Anterior cingulate cortex (tissue), 58 donors: ENCODE measurements at places on chromosomes 5 and 9.

GRCh38 chr9:89842267-89842768 is 237.5 kb downstream of the GADD45G start:
- no peak for DNase-seq

GRCh38 chr5:149435015-149435376 is 55.9 kb upstream of the IL17B start:
- DNase-seq, result no peak

DNA sequence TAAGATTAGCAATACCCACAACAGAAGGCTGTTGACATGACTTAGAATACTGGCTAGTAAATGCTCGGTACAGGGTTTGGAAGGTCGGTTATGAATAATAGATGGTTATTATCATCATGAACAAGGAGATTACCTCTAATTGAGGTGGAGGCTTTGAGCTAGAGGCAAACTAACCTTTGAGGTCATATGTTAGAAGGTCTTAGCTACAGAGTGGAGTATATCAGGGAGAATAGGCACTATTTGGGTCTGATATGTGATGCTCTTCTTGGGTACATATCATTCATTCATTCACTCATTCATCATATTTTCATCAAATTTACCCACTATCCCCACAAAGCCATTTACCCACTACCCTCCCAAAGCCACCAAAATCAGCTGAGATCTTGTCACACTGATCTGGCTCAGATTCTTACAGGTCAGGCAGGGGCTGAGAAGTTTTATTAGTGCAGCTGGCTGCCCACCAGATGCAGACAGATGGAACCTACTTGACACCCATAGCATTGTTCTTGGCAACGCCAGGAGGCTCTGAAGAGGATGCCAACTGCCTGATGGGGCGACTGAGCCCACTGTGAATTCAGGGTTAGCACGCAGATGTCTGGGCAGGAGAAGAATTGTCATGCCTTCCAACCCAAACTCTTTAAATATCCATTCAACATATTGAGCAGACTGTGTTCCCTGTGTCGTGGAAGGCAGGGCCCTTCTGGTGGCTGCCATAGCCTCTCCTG is 90.2 kb upstream of the SH3PXD2B start:
- no peak for DNase-seq

DNA sequence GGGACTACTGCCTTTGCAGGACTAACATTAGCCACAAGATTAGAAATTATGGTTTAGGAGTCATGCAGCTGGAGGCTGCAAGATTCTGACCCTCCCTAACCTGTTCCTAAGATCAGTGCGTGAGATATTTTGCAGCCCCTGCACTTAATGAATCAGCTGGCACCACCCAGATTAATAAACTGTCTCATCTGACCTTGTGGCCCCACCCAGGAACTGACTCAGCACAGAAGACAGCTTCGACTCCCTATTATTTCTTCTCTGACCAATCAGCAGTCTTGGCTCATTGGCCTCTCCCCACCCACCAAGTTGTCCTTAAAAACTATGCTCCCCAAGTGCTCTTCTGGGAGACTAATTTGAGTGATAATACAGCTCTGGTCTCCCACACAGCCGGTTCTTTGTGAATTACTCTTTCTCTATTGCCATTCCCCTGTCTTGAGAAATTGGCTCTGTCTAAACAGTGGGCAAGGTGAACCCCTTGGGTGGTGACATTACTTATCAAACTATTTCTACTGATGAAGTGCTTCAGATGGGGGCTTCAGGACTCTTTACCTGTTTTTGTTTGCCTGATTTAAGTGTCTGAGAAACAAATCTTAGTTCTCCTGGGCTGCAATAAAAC is 17.0 kb downstream of the CTSL start:
- DNase-seq, result no peak

DNA sequence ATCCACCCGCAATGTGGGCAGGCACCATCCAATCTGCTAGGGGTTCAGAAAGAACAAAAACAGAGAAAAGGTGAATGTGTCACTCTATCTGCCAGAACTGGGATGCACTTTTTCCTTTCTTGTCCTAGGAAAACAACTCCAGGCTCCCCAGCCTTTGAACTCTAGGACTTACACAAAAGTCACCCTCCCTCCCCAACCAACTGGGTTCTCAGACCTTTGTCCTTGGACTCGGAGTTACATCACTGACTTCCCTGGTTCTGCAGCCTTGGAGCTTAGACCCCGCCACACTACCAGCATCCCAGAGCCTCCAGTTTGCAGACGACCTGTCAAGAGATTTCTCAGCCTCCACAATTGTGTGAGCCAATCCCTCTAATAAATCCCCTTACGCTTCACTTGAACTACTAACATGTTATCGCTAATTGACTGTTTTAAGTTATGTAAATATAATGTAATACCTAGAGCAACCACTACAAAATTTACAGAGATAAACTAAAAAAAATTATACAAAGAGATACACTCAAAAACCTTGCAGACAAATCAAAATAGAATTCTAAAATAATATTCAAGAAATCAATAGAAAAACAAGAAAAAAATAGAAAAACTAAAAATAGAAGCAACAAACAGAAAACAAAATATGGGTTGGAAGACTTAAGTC is 5.3 kb upstream of the UBLCP1 start:
- no peak for DNase-seq

- DNase-seq, result no peak
These were observed 414.5 kb upstream of the ARRDC3 start for GRCh38 chr5:91797576-91797975.

DNA sequence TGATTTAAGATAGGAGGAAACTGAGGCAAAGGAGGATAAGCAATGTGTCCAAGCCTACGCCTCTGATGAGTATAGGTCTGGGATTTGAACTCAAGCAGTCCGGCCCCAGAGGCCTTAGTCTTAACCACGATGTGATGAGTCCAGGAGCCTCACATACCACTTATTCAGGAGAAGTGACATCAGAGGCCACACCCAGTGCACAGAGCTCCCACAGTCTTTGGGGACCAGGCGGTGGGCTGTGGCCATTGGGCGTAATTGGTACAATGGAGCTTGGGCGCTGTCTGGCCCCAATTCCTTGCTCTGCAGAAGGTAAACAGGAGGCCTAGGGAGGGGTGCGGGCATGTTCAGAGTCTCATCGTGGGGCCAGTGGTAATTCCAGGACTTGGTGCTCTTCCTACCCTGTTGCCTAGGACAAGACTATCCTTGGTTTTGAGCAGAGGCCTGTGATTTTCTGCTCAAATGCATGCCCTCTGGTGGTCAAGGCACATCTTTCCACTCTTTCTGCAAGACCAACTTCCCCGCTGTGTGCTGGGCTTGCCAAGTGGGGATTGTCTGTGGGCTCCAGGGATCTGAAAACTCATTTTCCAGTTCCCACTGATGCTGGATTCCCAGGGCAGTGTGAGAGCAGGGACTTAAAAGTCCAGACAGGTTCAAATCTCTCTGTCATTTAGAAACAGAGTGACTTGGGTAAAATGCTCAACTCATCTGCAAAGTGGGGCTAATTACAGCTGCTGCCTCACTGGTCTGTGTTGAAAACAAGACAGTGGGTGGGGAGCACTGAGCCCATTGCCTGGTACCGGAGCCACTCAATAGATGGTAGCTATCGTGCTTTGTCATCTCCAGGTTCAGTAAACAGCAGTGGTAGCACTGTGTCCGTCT is 15.8 kb downstream of the NDST1 start:
- DNase-seq, result peak; percentile 32

DNA sequence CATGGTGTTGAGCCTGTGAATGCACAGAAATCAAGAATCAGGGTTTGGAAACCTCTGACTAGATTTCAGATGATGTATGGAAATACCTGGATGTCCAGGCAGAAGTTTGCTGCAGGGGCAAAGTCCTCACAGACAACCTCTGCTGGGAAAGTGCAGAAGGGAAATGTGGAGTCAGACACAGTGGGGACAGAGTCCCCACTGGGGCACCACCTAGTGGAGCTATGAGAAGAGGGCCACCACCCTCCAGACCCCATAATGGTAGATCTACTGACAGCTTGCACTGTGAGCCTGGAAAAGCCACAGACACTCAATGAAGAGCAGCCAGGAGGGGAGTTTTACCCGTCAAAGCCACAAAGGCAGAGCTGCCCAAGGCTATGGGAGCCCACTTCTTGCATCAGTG is 181.9 kb upstream of the SEMA6A start:
- no peak for DNase-seq

- no peak for DNase-seq
These were observed 34.7 kb downstream of the SH3RF2 start for GRCh38 chr5:145971108-145971507.

GRCh38 chr5:177434437-177434836 is 8.0 kb downstream of the GRK6 start:
- no peak for DNase-seq

GRCh38 chr9:450057-450456 is 235.4 kb downstream of the DOCK8 start:
- no peak for DNase-seq

DNA sequence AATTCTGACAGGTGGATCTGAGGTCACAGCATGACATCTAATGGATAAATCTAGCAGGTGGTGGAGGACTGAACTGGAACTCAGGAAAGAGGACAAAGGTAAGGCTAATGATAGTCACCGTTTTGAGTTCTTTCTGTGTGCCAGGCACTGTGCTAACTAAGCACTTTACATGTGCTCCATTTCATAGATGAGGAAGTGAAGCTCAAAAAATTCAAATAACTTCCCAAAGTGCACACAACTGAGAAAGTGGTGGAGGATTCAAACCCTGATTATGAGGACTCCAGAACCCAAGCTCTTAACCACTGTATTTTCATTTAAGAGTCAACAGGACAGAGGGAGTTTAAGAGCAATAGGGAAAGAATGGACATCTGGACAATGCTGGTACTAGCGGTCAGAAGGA is 7.1 kb upstream of the DELE1 start:
- DNase-seq, result no peak

- no peak for DNase-seq
These were observed 70.5 kb upstream of the ERBIN start for GRCh38 chr5:65855766-65856315.

- DNase-seq, result no peak
These were observed 8.3 kb upstream of the NKD2 start for GRCh38 chr5:1000329-1000728.

- no peak for DNase-seq
These were observed 38.7 kb downstream of the FAM114A2 start for GRCh38 chr5:153999995-154000394.
